Cardiac muscle cell (in vitro differentiated cells and primary cell): ENCODE measurements at places on chromosomes 2 and 18. TPM values are rescaled to one million over a fixed set of nuclear protein-coding genes. Genes with fewer than 3 reads are reported as not detected.

Gene CRYGC
- polyA plus RNA-seq, result not detected in 2 replicates

Gene GALNT3
- polyA plus RNA-seq, result not detected in 2 replicates

Gene UGT1A3
- not detected in 2 replicates for polyA plus RNA-seq

Gene KCNIP3
- 1.2 and 2.6 TPM in 2 replicates for polyA plus RNA-seq

Gene ALKAL2
- polyA plus RNA-seq, result 1.4 and 1.6 TPM in 2 replicates

Gene SLC11A1
- polyA plus RNA-seq, result 0.81 and 1.1 TPM in 2 replicates

Gene UGT1A8
- not detected in 2 replicates for polyA plus RNA-seq

Gene FBXO15
- polyA plus RNA-seq, result 4.6 and 6.7 TPM in 2 replicates

Gene TRIM54
- polyA plus RNA-seq, result 41.6 and 46.7 TPM in 2 replicates

Gene DOK6
- 13.2 and 25.2 TPM in 2 replicates for polyA plus RNA-seq

Gene C2orf80
- polyA plus RNA-seq, result not detected in 2 replicates

Gene ZNF804A
- polyA plus RNA-seq, result 0.12 TPM in 1 of 2 replicates, not detected in the other

Gene NEU4
- 0.13 and 1.6 TPM in 2 replicates for polyA plus RNA-seq

Gene CRYGD
- not detected in 2 replicates for polyA plus RNA-seq

Gene CCL20
- 0.21 TPM in 1 of 2 replicates, not detected in the other for polyA plus RNA-seq

Gene DGUOK
- polyA plus RNA-seq, result 127 and 130 TPM in 2 replicates

Gene ACVR1C
- polyA plus RNA-seq, result not detected in 2 replicates

Gene CTLA4
- polyA plus RNA-seq, result not detected in 2 replicates

Gene TRIB2
- polyA plus RNA-seq, result 42.3 and 62.9 TPM in 2 replicates

Gene ACADL
- polyA plus RNA-seq, result 0.49 and 1.2 TPM in 2 replicates

Gene KCNJ3
- 0.54 and 2.0 TPM in 2 replicates for polyA plus RNA-seq
